ENCODE measurements at places on chromosomes 2 and 18. TPM values are rescaled to one million over a fixed set of nuclear protein-coding genes. Genes with fewer than 3 reads are reported as not detected.

DNA sequence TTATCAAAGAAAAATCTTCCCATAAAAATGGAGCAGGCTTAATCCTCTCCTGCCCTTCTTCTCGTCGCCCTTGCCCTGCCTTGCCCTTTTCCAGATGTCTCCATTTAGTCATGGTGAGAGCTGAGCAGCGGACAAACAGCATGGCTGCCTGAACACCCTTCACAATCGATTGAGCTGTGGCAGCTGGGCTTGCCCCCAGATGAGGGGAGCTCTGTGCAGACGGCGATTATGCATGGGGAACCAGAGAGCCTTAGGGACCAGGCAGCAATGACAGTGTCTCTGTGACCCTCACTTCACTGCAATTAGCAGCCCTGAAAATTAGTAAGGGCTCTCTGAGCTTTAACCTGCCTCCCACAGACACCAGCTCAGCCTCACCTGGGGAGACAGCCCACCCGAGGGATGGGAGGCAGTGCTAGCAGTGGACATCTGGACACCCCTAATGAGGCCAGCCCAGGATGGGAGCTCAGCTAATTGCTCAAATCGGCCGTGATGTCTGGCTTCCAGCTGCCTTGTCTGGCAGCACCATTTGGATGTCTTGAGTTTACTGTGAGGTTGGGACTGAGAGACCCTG is 365.7 kb downstream of the TNS1 start:
- no peak for DNase-seq

DNA sequence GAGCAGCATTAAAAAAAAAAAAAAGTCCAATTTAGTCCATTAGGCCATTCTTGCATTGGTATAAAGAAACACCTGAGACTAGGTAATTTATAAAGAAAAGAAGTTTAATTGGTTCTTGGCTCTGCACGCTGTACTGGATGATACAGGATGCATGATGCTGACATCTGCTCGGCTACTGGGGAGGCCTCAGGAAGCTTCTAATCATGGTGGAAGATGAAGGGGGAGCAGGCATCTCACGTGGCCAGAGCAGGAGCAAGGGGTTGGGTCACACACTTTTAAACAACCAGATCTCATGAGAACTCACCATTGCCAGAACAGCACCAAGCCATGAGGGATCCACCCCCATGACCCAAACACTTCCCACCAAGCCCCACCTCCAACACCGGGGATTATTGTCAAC is 100.1 kb downstream of the NEDD4L start:
- no peak for DNase-seq

GRCh38 chr2:221490506-221491060 is 81.5 kb downstream of the EPHA4 start:
- DNase-seq, result no peak

- no peak for DNase-seq
Measured at GRCh38 chr18:37741032-37741623, 175.5 kb upstream of the CELF4 start.

DNA sequence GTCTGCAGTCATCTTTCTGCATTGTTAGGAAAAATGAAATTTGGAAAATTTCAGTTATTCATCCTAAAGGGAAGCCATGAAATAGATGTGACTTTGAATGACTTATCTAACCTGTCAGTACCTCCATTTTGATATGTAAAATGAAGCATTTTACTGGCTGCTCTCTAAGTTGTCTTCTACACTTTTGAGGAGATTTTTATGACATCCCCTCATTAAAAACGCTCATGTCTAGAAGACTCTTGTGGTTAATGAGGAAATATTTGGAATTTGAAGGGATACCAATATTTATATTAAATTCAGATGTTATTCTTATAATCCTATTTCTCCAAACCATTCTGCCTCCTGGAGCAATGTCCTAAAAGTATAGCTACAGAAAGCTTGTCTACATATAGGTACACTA is 73.8 kb upstream of the THUMPD2 start:
- no peak for DNase-seq

The ANKRD23 gene
- total RNA-seq, result 3.7 TPM

The TTC27 gene
- total RNA-seq, result 8.9 TPM
